ENCODE measurements at places on chromosomes 12 and 14. TPM values are rescaled to one million over a fixed set of nuclear protein-coding genes. Genes with fewer than 3 reads are reported as not detected.

Gene TGM1
- 0.86 TPM for polyA plus RNA-seq

DNA sequence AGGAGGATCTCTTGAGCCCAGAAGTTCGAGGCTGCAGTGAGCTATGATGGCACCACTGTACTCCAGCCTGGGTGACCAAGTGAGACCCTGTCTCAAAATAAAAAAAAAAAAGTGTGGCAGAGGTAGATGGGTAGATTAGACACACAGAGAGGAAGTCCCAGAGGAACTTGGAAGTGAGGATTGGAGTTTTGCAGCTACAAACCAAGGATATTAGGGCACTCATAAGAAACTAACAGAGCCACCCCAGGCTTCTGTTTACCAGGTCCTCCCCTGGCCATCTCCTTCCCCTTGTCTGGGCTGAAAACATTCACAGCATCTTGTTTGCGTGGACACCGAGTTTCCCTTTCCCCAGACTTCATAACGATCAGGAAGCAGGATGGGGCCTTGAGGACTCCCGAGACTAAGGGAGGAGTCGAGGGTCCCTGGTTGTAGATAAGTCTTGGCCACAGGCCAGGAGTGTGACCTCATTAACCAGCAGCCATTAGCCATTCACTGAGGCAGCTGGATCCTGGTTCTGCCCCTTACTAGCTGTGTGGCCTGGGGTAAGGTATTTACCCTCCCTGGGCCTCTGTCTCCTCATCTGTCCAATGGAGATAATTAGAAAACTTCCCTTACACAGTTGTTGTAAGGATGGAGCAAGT lies 2.1 kb downstream of the MAP1LC3B2 start:
- no peak for DNase-seq

- no peak for DNase-seq
Observed at GRCh38 chr12:14824012-14824634, 10.1 kb upstream of the SMCO3 start.

Gene ATF7IP
- 31.0 TPM for polyA plus RNA-seq

DNA sequence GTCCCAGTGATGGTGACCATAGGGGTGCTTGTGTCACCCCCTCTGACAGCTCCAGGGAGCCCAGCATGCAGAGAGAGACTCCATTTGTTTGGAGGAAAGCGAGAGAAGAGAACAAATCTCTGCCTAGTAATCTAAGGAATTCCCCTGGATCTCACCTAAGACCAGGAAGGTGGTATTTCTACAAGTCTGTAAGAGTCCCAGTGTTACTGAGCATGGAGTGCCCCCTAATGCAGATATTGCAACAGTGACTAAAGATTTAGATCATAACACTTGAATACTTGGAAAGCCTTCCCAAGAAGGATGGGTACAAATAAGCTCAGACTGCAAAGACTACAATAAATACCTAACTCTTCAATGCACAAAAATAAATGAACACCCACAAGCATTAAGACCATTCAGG lies 360.4 kb upstream of the GARIN6 start:
- DNase-seq, result no peak

DNA sequence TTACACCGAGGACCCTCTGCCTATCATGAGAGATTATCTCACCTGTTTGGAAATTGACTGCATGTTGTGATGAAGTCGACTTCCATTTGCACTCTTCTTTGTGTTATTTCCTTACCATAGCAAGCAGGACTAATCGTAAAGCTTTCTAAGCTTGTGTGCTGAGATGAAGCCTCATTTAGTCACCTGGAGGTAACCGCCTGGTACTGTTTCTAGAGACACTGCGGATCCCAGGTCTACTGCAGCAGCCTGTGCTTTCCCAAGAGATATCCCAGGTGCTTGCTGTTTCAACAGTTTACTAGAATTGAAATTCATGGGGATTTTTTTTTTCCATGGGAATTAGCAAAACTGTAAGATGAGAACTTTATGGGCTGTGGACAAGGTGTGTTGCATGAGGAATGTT lies 131.8 kb downstream of the PTPRR start:
- no peak for DNase-seq

- DNase-seq, result no peak
Observed at GRCh38 chr12:94175763-94176668, 27.6 kb downstream of the PLXNC1 start.

- no peak for DNase-seq
Observed at GRCh38 chr14:64061115-64061514, 208.3 kb downstream of the SYNE2 start.

Gene KLRG1
- polyA plus RNA-seq, result 3.9 TPM

GRCh38 chr12:12927211-12928079 lies 24.5 kb downstream of the GPRC5D start:
- no peak for DNase-seq

Gene RNASE3
- polyA plus RNA-seq, result 0.28 TPM

Gene KRT1
- 1.0 TPM for polyA plus RNA-seq

GRCh38 chr12:114769634-114770033 lies 85.7 kb upstream of the TBX3 start:
- no peak for DNase-seq

DNA sequence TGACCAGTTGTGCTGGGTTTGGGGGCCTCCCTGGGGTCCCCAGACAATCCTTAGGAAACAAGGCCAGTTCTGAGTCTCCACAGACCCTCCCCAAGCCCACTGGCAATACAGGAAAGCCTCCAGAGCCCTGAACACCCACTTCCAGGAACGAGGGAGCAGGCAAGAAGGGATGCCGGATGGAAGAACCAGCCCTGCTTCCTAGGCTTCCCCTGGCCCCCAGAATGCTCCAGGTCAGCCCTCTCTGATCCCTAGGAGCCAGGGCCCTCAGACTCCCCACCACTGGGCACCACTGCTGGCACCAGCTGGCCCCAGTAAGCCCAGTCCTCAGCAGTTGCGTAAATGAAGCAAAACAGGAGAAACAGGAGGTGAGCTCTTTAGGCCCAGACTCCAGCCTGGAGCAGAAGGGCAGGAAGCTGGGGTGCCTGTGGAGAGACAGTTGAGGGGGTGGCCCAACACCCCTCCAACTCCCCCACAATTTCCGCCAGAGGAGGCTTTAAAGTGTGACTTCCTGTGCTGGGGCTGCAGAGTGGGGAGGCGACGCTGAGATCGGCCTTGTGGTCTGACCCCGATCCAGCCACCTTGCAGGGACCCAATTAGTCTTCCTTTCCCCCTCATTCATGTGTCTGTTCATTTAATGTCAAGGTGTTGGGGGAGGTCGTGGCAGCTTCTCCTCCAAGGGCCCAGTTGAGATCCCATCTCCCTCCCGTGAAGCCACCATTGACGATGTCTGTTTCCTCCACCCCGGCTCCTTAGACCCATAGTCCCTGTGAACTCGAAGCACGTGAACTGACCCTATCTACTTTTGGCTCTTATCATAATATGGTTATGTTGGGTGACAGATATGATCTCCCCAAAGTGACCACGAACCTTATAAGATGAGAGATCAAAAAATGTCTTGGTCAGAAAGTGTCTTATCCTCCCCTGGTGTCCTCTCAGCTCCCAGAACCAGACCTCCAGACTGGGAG lies 4.7 kb downstream of the TNFRSF1A start:
- DNase-seq, result no peak

Gene VRK1
- 11.2 TPM for polyA plus RNA-seq

DNA sequence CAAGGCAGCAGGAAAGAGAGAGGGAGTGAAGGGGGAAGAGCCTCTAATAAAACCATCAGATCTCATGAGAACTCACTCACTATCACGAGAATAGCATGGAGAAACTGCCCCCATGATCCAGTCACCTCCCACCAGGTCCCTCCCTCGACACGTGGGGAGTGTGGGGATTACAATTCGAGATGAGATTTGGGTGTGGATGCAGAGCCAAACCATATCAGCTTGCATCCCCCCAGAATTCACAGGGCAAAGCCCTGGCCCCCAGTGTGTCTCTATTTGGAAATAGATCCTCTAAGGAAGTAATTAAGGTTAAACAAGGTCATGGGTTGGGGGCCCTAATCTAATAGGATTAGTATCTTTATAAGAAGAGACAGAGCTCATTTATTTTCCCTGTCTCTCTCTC lies 56.1 kb upstream of the TCL1A start:
- DNase-seq, result no peak

Gene KLRK1
- polyA plus RNA-seq, result 0.58 TPM

GRCh38 chr14:59869381-59870255 lies 958 bp downstream of the RTN1 start:
- no peak for DNase-seq

- no peak for DNase-seq
Observed at GRCh38 chr12:48263617-48264016, 60.5 kb upstream of the OR10AD1 start.

Gene TAC3
- polyA plus RNA-seq, result not detected

GRCh38 chr12:72289633-72290032 lies 17.5 kb downstream of the TRHDE start:
- DNase-seq, result no peak

Gene KRT73
- not detected for polyA plus RNA-seq

DNA sequence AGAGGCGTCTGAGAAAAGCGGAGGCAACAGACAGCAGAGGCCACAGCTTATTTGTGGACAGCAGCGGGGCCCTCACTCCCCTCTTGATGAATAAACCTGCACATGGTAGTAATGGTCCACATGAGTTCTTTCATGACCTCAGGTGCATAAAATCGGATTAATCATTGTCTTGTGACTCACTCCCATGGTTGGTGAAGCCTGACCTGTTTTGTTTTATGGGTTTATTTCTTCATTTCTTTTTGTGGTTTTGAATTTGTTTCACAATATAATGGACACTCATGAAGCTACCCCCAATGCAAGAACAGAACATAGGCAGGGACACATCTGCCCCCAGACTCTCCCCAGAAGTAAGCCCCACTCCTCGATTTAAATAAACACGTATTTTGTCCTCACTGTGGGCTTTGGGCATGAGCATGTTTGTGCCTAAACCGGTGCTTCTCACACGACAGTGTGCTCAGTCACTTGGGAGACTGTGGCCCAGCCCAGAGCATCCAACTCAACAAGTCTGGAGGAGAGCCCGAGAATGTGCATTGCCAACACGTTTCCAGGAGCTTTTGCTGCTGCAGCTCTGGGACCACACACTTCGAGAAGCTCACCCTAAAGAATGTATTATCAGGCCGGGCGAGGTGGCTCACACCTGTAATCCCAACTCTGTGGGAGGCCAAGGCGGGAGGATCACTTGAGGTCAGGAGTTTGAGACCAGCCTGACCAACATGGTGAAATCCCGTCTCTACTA lies 116.1 kb downstream of the SCARB1 start:
- DNase-seq, result no peak

Gene PPM1H
- 3.1 TPM for polyA plus RNA-seq

- no peak for DNase-seq
Observed at GRCh38 chr14:30525833-30526232, 33.1 kb upstream of the G2E3 start.

DNA sequence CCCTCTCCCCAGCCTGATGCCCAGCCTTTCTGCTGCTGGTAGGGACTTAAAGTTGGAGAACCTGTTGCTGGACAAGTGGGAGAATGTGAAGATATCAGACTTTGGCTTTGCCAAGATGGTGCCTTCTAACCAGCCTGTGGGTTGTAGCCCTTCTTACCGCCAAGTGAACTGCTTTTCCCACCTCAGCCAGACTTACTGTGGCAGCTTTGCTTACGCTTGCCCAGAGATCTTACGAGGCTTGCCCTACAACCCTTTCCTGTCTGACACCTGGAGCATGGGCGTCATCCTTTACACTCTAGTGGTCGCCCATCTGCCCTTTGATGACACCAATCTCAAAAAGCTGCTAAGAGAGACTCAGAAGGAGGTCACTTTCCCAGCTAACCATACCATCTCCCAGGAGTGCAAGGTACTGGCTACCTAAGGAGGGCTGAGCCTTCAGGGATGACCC lies 1.6 kb downstream of the TSSK4 start:
- DNase-seq, result no peak

Gene SLCO1B1
- polyA plus RNA-seq, result not detected

DNA sequence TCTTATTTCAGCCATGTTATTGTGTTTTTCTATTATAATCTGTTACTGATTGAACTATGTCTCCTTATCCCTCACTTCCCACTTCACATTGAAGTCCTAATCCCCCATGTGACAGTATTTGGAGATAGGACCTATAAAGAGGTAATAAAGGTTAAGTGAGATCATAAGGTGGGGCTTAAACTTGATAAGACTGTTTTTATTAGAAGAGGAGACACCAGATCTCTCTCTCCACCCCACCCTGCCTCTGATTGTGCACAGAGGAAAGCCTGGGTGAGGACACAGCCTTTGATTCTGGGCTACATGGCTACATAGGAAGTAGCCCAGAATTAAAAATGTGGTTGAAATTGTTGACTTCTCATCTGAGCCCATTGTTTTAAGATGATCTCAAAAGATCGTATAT lies 414.7 kb downstream of the SLC16A7 start:
- DNase-seq, result no peak

Gene GSG1
- polyA plus RNA-seq, result 6.4 TPM

DNA sequence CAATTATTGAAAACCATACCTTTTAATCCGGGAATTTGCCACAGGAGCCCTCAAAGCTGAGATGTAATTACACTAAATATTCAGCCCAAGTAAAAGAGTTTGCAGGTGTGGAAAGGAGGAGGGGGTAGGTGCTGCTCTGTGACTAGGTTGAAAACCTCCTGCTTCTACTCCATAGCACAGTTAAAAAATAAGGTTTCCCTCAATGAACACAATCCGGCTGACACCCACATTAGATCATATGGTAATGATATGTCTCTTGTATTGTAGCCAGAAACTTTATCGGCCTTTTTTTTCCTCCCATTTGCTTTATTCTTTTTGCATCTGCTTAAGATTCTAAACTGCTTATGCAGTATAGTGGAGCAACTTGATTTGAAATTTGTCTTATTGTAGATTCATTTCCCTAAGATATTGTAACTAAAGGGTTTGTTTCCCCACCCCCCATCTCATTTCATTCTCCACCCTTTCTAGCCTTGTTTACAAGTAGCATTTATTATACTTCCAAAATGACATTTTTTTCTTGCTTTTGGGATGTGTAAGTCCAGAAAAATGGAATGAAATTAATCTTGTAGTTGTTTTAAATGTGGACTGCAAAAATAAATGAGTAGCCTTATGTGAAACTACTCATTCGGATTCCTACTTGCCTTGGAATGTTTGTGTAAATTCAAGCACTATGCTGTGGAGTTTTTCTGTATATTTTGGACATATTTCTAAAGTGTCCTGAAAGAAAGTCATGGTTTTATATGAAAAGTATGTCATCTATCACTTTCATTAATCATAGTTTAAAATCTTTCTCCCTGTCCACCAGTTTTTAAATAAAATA lies at the start of gene DCN:
DCN (minus strand) TSS at position 182 of the 820 bp plus-strand sequence. CDS start 4,265 bp downstream, outside the sequence.
- DNase-seq, result no peak

DNA sequence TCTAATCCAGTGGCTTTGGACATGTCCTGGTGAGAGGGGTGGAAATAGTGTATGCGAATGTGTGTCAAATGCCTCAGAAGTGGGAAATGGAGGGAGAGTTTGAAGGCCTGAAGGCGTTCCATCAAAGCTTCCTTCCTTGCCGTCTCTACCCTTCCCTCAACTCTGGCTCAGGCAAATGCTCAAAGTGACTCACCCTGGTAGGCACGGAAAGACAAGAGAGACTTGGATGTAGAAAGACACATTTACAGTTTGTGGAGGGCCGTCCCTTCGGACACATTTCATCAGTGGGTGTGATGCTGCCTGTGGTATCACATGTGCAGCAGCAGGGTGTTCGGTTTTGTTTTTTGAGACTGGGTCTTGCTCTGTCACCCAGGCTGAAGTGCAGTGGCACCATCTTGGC lies 36.7 kb downstream of the CHST11 start:
- DNase-seq, result no peak

- no peak for DNase-seq
Observed at GRCh38 chr14:30756594-30756993, 117.8 kb upstream of the COCH start.

Data from forelimb muscle (tissue), 1 donor.